ENCODE measurements at places on chromosomes 16 and 17.
A peak's percentile ranks its signal among the peaks of the same experiment; 100 is the strongest.

- no peak for DNase-seq
Measured at GRCh38 chr16:49594685-49595498, 221.3 kb downstream of the C16orf78 start.

- DNase-seq: no peak
Measured at GRCh38 chr17:64393000-64393402, 2.3 kb upstream of the PECAM1 start.

DNA sequence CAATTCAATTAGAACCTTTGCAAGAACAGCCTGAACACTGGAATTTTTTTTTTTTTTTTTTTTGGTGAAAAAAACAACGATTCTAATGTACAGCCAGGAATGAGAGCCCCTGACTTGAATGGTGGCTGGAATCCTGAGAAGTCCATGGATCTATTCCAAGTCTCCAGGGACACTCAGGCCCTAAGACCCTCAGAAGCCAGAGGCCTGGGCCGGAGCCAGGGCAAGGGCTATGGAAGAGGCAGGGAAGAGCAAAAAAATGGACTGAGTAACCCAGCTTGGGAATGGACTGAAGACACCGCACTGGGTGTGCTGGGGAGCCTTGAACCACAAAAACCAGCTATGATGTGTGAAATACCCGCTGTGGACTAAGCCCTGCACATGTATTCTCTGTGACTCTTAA, 60.3 kb upstream of the LHX1 start:
- no peak for DNase-seq

DNA sequence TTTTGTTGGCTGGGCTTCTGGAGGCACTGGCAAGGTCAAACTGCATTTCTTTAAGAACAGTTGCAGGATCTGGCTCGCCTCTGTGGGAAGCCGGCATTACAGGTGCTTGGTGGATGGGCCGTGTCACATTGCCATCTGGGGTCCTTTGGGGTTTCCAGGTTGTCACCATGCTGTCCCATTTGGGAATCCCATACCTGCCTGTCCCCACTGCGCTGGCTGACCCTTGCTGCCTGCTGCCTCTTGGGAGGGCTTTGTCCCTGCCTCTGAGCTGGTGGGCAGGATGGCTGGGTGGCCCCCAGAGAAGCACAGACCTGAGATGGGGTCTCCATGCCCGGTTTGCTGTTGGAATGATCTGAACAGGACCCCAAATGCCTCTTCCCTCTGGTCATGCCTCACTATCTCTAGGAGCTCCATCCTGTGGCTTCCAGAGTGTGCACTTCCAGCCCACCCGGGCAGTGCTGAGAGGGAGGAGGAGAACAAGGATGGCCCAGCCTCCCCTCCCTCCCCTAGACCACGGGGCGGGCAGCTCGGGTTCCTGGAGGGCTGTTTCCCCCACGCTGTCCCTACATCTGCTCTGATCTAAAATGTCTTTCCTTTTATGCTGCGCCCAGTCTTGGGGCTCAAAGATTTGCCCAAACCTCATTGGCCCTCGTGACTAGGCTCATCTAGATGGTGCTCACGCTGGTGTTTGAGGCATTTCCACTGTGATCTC, 28.0 kb downstream of the OR1D5 start:
- no peak for DNase-seq

DNA sequence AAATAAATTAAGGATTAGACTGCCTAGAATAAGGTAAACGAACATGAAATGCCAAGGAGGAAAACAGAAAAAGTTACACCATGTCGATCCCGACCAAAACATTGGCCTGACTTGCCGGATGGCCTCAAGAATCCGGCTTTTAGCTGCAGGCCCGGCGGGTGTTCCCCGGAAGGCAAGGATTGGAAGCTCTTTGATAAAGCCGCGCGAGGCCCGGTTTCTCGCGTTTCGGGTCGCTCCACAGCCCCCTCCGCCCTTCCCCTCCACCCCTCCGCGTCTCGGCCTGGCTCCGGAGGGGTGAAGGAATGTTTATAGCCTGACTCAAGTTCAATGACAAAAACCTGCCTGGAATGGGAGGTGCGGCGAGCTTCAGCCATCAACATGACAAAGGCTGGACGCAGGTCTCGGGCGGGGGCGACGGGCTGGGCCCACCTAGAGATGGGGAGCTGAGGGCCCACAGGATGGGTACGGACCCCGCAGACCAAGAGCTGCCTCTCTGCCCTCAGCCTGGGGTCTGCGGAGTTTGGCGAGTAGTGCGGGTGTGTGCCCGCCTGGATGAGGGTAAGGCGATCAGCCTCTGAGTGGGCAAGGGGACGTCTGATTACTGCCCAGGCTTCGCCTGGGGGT, 2.6 kb downstream of the PRAC1 start:
- DNase-seq: no peak

GRCh38 chr17:48860034-48860433, 29.2 kb downstream of the CALCOCO2 start:
- DNase-seq: no peak

GRCh38 chr16:1825864-1826690, 548 bp downstream of the HAGH start:
- DNase-seq: peak; percentile 73

- DNase-seq: no peak
Measured at GRCh38 chr17:81440051-81440471, 44.8 kb downstream of the BAHCC1 start.

- DNase-seq: no peak
Measured at GRCh38 chr16:75206749-75207451, at the start of gene CTRB2. Gene CTRB2 (minus strand): TSS chr16:75207161. CDS start chr16:75207141, 20 bp downstream.

- DNase-seq: no peak
Measured at GRCh38 chr17:43713494-43714162, 45.0 kb downstream of the SOST start.
